NCI-H1930 (cell line): ENCODE measurements at places on chromosomes 2 and 18.

DNA sequence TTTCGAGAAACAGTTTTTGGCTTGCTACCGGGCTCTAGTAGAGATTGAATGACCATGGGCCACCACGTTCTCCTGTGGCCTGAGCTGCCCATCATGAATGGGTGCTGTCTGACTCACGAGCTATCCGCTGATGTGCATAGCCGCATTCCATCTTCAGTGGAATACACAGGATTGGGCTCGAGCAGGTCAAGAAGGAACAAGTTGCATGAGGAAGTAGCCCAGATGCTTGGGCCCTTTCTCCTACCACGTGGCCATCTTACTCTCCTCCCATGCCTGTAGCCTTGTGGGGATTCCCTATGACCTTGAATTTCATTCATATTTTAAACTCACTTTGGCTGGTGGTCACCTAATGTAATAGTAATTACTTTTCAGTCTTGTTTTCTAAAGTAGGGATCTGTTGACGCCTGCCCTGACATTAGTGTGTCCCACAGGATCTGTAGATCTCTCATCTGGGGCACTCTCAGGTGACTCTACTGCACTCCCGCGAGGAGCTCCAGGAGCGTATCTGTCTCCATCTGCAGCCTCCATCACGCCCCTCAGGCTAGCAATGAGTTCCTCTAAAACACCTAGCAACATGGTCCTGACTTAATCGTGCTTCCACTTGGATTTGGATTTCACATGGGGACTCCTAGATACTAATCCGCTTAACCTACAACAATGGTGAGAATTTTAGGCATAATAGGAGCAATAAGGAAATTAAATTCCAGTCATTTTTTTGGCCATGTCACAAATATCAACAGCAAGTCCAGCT is 67.8 kb downstream of the PSMG2 start:
- DNase-seq: no peak

DNA sequence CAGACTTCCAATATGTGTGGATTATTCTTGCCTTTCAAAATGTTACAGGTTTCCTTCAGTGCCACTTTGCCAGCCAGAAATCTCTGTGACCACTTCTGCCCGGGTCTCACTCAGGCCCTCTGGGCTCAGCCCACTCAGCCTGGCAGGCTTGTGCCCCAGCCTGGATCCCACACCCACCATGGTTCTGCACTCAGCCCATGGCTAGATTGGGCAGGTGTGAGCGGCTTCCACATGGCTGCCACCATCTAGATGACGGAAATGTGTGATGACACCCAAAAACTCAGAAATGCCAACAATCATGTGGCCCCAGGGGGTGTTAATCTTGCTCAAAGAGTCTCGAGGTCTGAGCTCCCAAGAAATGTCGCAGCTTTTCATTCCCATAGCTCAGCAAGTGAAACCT is 1097.5 kb upstream of the SLC39A10 start:
- DNase-seq: no peak

DNA sequence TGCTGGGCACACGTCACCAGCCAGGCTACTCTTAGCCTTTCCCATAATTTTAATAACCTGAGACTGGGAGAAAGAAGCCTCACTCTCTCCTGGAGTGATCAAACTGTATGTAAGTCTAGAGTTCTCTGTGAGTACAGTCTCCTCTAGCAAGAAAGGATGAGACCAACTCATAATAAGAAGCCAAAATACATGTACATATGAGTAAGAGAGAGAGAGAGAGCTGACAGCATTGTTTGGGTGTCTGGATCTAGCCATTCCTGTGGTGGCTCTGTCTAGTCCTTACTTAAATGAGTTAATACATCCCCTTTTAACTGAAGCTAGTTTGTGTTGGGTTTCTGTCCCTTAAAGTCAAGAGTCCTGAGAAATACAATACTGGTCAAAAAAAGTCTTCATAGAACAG is 26.0 kb upstream of the ANXA4 start:
- DNase-seq: no peak

GRCh38 chr2:45963816-45964215 is 312.3 kb downstream of the PRKCE start:
- DNase-seq: no peak

GRCh38 chr2:55019526-55020258 is 30.6 kb downstream of the RTN4 start:
- DNase-seq: no peak
